ENCODE measurements at places on chromosomes 2 and 18. TPM values are rescaled to one million over a fixed set of nuclear protein-coding genes. Genes with fewer than 3 reads are reported as not detected.

DNA sequence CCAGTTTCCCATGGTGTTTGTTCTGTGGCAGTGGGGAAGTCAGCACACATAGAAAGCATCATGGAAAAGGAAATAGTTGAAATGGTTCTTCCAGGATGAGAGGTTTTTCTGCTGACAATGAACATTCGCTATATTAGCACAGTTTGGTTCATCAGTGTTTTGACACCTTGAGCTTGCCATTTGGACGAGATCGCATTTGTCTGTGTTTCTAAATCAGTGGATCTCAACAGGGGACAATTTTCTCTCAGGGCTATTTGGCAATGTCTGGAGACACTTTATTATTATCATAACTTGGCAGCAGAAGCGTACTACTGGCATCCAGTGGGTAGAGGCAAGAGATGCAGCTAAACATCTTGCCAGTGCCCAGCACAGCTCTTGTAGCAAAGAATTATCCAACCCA, 74.6 kb downstream of the CD8B2 start:
- no peak for ATAC-seq

GRCh38 chr18:69795791-69796190, 151.9 kb downstream of the CD226 start:
- no peak for ATAC-seq

- ATAC-seq: no peak
Observed at GRCh38 chr2:187299122-187299906, 148.7 kb downstream of the CALCRL start.

DNA sequence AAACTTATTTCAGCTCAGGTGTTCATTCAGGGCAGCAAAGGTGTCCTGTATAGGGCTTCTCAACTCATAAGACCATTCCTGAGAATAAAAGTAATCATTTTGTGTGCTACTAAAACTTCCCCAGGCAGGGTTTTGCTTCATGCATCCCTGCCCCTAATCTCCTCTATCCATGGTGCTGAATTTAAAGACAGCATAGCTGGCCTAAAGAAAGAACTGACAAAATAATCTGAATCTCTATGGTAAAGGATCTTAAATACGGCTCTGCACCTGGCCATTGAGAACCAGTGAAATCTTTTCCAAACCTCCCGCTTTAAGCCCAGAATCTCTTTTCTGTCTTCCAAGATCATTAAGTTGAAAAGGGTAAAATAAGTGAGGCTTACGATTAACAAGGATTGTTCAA, 292.1 kb upstream of the KLHL29 start:
- ATAC-seq: peak; percentile 44

GRCh38 chr2:47221039-47221438, 65.9 kb upstream of the STPG4 start:
- no peak for ATAC-seq

Gene LIMS3
- total RNA-seq: 1.6 TPM

Measured in motor neuron (in vitro differentiated cells).